ENCODE measurements at places on chromosomes 1 and 21.

DNA sequence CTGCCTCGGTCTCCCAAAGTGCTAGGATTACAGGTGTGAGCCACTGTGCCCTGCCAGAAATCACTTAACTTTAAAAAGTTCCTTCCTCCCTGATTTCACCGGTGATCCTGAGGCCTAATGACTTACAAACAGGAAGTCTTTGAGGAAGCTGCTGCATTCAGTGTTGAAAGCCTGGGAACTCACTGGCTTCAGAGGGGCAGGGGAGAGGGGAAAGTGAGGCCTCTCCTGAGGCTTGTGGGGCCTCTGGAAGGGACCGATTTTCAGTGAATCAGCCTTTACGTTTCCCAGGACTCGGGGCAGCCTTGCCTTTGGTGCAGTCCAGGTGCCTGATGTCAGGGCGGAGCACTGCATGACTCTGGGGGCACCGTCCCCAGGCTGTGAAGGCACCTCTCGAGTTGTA lies 30.1 kb upstream of the ARHGEF10L start:
- no peak for DNase-seq

DNA sequence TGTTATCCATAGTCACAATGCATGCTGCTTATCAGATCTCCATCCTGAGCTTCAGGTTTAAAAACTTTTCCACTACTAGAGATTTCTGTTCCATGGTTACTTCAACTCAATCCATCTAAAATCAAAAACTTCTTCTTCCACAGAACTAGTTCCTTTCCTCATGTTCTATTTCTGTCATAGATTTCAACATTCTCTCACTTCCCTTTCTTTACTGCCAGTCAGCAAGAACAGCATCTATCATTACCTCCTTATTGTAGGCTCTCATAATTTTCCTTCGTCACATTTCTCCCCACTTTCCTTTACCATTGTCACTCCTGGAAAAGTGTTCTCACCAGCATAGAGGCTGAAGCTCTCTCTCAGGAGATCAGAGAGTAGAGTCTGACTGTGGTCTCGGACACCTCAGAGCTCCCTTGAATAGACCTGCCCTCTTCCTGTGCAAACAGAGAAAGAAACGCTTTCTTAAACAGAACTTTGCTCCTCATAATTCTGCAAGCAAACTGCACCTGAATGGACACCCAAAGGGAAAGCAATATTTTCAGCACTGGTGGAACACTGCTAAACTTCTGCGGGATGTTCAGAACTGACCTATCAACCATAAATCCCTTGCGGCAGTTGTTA lies 48.7 kb upstream of the KIRREL1 start:
- no peak for DNase-seq

- DNase-seq: no peak
Observed at GRCh38 chr1:197210426-197210825, 57.6 kb upstream of the CRB1 start.

DNA sequence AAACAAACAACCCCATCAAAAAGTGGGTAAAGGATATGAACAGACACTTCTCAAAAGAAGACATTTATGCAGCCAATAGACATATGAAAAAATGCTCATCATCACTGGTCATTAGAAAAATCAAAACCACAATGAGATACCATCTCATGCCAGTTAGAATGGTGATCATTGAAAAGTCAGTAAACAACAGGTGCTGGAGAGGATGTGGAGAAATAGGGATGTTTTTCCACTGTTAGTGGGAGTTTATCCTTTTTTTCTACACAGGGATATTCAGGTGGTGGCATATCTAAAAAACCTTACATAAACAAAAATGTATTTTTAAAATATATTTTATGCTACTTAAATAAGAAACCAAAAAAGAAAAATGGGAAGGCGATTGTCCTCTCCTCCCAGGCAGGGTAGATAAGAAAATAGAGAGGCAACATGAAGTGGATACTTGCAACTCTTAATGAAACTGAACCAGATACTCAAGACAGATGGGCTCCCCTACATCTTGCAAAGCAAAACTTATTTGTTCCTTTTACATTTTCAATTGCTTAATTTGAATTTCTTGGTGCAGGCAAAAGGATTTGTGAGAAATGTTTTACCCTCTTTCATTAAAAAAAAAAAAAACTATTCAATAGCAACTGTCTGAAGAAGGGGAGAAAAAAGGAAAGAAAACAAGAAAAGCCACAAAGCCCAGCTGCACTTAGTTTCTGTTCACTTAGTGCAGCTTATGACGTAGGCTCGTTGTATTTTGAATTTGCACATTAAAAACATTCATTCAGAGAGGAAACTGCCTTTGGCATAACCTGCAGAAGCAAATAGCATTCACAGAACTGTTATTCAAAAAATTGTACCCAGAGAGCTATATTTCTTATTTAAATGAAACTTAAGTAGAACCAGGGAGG lies 36.9 kb upstream of the RGS1 start:
- no peak for DNase-seq

GRCh38 chr1:248807067-248807737 lies 18.5 kb downstream of the SH3BP5L start:
- peak; percentile 70 for DNase-seq

GRCh38 chr1:30384286-30385245 lies 338.8 kb downstream of the MATN1 start:
- DNase-seq: no peak

DNA sequence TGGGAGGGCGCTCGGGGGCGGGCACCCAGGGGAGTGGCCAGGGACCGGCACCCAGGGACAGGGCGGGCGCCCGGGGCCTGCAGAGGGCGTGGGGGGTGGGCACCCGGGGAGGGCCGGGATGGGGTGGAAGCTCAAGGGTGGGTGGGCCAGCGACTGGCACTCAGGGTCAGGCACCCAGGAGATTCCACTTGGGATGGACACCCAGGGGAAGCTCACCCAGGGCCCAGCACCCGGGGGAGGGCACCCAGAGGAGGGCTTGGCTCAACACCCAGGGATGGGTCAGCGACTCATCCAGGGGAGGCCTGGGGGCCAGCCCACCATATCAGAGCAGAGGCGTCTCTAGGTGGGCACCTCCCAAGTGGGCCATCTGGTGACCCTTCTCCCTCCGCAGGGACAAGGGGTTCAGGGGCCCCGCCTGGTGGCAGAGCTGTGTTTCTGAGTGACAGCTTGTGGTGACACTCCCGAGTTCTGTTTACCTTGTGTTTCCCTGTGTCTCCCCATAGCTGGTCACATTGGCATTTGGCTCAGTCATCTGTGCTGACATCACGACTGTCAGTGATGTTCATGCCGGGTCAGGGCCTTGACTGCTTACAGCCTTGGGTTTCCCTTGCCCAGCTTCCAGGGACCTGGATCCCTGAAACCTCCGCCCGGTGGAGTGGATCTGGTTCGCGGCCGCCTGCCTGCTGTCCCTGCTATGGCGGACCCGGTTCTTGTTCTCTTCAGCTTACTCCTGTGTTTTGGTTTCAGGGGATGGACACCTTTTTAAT lies 749 bp downstream of the IBA57 start:
- DNase-seq: no peak

DNA sequence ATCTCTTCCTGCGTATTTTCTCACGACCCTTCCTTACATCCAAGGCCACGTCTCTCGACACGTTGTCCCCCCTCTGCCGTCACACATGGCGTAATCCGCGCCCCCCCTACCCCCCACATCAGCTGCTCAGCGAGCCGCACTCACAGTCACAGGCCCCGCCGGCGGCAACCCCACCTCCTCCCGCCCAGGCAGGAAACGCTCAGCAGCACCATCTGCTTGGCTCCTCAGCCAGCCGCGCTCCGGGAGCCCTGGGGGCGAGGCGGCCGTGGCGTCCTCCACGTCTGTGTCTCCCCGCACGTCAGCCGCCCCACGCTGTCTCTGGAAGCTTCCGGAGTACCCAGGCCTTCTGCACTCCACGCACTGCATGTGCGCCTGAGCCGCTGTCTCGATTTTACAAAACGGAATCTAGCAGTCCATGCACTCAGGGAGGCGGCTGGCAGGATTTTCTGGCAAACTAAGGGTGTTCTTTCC lies 64.6 kb downstream of the SIK1 start:
- no peak for DNase-seq

DNA sequence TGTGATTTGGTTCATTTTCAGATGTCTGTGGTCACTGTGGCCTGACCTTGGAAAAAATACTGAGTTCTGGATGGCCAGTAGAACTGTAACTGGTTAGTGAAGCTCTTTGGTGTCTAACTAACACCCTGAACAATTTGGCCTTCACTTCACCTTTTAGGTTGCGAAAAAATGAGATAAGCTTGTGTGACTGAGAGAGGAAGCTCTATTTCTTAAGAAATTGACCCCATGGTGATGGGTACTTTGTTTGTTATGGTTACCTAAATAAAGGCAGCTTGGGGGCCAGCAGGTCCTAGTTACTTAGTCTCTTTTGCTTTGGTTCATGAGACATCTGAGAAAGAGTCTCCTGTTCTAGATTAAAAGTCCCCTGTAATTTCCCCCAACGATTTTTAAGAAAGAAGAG lies 181.6 kb downstream of the ZNF326 start:
- no peak for DNase-seq

GRCh38 chr1:110601332-110601731 lies 4.8 kb downstream of the KCNA2 start:
- peak; percentile 5 for DNase-seq

GRCh38 chr1:200733907-200734306 lies 4.8 kb upstream of the CAMSAP2 start:
- DNase-seq: no peak

DNA sequence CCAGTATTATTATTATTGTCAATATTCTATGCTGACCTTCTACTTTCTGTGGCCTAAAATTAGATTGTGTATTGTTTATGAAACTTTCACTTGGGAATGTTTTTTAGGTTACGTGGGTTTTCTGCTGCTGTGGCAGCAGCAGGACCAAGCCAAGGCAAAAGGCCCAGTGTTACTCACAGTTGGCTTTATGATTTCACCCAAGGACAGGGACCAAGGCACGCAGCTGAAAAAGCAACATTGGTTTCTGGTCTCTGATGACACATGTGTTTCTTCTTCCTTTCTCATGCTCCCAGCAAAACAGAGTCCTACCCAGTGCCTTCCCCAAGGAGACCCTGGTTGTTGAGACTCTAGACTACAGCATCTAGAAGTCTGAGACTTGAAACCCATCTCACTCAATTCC lies 413.7 kb downstream of the SETD4 start:
- DNase-seq: no peak

GRCh38 chr1:211581526-211581925 lies 2.6 kb upstream of the SLC30A1 start:
- no peak for DNase-seq

DNA sequence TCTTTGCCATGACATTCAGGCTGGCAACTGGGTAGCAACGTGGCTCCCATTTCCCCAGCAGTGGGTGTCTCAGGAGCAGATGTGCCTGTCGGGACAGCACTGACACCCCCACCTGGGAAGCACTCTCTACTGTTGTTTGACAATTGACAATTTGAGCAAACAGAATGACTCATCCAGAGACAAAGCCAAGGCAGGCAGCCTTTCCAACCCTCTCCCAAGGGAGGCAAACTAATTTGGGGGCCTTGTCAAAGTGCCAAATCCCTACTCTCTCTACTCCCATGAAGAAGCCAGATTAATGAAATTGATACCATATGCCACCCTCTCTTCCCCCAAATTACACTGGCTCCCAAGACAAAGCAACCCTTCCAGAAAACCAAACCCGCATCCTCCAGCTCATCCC lies 65.6 kb downstream of the GRIK3 start:
- DNase-seq: no peak

DNA sequence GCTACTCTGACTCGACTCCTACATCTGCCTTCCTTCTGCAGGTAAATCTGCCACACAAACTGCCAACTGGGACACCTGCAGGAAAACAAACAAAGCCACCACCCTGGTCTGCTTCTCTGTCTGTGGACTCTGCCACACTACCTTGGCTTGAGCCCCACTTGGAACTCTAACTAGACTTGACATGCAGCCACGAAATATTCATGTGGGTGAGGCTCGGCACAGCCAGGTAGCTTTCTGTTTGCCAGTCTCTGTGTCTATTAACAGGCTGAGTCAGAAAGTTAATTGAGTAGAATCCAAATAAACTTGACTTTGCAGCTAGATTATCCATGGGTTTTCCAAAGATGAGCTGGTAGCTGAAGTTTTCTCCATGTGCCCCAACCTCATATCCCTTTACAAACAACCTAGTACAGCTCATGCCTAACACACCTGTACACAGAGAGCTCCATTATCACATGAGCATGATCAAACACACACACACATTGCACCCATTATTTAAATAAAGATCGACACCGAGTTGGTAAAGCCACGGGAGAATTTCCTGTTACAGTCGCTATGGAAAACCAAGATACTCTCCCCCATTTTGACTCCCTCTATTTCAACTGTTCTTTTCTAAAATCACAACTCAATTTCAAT lies 808 bp downstream of the C1orf116 start:
- no peak for DNase-seq

DNA sequence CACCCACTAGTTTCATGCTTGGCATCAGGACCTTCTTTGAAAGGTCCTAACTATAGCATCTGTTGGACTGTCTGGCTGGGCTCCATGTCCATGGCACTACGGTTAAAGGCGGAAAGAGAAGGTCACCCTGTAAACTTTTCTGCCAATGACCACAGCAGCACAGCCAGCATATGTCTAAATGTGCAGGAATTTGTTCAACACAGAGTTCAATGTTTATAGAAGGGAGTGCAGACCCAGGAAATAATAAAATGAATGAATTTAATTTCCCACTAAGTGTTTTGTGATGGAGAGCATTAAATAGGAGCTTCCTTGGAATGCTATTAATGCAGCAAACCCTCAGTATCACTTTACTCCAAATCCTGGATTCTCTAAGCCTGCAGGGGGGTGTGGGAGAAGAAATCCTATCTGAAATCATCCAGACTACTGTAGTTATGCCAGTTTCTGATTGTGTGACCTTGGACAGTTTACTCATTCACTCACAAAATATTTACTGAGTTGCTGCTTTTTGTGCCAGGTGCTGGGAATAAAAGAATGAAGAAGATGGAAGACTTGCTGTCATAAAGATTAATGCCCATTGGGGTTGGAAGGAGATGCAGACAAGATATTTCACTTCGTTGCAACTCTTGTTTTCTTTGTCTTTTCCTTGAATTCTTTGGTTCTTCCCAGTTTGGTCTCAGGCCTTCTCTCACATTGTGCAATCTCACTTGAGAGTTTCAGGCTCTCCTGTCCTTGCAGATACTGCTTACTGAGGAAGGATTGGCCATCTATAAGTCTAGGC lies 195.0 kb downstream of the ROR1 start:
- no peak for DNase-seq

GRCh38 chr1:29629814-29630516 lies 393.6 kb downstream of the PTPRU start:
- peak; percentile 18 for DNase-seq

DNA sequence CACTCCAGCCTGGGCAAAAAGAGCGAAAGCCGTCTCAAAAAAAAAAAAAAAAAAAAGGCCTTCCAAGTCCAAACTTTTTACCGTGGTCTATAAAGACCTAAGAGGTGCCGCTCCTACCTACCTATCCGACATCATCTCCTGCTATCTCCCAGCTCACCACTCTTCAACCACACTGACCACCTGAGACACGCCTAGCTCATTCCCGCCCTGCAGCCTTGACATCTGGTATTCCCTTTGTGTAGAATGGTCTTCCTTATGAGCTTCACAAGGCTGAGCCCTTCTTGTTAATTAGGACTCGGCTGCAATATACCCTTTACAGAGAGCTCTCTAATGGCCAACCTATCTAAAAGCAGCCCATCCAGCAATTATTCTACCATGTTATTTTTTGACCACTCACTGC lies 680 bp downstream of the MAGOH start:
- no peak for DNase-seq

DNA sequence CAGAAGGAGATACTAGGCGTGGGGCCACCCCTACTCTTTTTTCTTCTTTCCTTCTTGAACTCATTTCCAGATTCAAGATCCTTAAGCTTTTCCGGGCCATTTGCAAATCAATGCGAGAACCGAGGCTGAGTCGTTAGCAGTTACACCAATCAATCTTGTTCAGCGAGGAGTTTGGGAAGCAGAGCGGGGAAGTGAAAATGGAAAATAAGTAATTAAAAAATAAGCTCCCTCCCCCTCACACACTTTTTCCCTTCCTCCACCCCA lies 1.7 kb upstream of the NEGR1 start:
- DNase-seq: no peak
